Stimulated activated naive CD8-positive, alpha-beta T cell treated with anti-CD3 and anti-CD28 coated beads, Interleukin-15, Interleukin-2, amounts not matched to agents 100 U/mL and 50 U/mL, for 24 hours (primary cell): ENCODE measurements at places on chromosomes 13 and 19.

GRCh38 chr19:49150106-49150943, 4.9 kb downstream of the HRC start:
- DNase-seq = peak; percentile 61

DNA sequence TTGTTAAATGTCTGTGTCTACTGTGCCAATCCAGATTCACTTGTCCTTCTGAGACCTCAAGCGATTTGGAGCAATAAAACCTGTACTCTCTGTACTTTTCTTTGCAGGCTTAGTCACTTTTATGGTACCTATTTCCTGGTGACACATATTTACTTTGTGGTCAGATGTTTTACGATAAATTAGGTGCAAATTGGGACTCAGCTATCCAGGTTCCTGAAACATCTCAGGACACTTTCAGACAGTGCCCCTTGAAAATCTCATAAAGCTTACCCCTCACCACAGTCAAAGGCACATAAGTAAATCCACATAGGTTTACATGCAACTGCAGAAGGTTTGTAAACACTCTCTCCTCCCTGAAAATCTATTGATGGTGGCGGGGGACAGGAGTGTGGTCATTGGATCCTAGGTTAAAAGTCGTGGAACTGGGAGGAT, 438.8 kb downstream of the EFNB2 start:
- DNase-seq = no peak

DNA sequence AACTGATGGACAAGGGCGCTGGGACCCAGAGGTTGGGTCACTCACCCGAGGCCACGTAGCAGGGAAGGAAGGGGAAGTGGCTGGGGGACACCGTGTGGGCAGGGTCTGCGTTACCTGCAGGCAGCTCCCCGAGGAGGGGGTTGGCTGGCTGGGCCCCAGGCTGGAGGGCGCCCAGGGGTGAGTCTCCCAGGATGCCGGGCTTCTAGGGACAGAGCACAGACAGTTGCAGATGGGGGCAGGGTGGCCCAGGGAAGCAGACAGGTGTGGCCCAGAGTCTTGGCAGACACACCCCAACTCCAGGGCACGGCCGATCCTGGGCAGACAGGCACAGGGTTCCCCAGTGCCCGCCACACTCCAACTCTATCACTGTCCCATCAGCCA, 5.6 kb upstream of the FDX2 start:
- no peak for DNase-seq

- no peak for DNase-seq
These were observed 239.9 kb downstream of the VWA8 start for GRCh38 chr13:41720839-41721561.

DNA sequence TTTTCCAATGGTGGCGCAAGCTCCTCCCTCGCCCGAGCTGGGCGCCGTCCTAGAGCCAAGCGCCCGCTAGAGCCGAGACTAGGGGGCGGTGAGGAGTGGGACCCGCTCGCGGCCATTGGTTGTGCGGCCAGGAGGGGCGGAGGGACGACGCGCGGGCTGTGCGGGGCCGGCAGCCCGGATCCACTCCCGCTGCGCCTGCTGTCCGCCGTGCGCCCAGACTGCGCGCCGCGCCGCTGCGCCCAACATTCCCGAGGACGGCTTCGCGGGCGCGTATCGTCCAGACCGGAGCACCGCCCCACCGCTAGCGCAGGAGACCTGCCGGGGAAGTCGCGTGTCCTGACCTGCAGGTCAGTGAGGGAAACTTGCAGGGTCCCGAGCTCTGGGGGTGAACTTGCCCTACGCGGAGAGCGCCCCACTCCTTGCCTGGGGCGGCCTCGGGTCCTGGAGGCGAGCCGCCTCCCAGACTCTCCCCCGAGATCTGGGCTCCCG, at the start of gene SERTM1:
Gene SERTM1, plus strand, starts transcription at position 183 of the 489 bp plus-strand sequence. CDS start 21,059 bp downstream, outside the sequence.
- DNase-seq = peak; percentile 5

- DNase-seq = no peak
These were observed 5.9 kb downstream of the HCN2 start for GRCh38 chr19:595326-596262.

GRCh38 chr13:97274829-97275649, 52.9 kb downstream of the MBNL2 start:
- DNase-seq = no peak

DNA sequence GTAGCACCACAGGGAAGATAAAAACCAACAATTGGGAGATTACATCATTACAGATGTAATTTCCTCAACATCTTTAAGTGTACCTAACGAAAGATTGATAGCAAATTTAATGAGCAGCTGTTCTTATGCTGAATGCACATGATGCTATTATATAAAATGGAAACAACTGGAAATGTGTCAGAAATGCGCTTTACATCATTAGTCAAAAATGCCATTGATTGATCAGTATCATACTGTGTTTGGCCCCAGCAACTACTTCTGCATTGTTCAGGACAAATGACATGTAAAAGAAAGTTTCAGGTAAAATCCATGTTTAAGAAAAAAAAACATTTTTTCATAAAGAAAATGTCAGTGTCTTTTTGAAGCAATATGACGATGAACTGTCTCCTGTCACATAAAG, 625.5 kb upstream of the MIR17HG start:
- DNase-seq = no peak

DNA sequence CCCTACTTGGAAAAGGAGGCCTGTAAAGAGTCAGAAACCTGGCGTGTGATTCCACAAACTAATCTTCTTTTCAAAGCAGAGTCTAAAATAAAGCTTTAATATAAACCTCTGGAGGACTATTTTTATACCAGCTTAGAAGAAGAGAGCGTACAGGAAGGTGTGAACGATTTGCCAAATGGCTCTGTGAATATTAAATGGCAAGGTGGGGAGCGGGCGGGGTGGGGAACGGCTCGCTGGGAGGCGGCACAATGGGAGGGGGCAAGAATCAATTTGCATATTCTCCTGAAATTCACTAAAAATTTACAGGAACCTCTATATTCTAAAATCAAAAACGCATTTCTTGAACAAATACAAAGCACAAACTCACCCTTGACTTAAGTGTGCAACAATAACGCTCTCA, 982 bp downstream of the ZNF780B start:
- DNase-seq = no peak

DNA sequence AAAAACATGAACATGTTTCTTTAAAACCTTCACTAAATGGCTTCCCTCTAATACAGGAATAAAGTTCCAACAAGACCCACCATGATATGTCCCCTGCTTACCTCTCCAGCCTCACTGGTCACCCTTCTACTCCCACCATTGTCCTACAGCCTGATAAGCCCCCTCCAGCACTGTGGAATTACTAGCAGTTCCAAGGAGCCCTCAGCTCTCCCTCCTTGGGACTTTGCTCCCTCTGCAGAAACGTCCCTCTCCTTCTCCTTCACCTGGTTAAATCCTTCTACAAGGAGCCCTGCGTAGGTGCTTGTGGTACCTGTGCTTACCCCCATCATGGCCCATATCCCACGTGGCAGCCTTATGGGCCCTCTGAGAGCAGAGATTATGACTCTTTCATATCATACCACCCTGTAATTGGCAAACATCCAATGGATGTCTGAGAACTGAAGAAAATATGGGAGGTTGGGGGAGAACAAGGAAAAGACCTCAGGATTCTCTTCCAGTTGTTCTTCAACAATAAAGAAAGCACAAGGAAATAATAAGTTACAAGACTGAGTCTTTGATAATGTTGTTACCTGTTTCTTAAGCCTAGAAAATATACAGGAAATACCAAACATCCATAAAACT, 26.1 kb upstream of the DOCK9 start:
- no peak for DNase-seq

DNA sequence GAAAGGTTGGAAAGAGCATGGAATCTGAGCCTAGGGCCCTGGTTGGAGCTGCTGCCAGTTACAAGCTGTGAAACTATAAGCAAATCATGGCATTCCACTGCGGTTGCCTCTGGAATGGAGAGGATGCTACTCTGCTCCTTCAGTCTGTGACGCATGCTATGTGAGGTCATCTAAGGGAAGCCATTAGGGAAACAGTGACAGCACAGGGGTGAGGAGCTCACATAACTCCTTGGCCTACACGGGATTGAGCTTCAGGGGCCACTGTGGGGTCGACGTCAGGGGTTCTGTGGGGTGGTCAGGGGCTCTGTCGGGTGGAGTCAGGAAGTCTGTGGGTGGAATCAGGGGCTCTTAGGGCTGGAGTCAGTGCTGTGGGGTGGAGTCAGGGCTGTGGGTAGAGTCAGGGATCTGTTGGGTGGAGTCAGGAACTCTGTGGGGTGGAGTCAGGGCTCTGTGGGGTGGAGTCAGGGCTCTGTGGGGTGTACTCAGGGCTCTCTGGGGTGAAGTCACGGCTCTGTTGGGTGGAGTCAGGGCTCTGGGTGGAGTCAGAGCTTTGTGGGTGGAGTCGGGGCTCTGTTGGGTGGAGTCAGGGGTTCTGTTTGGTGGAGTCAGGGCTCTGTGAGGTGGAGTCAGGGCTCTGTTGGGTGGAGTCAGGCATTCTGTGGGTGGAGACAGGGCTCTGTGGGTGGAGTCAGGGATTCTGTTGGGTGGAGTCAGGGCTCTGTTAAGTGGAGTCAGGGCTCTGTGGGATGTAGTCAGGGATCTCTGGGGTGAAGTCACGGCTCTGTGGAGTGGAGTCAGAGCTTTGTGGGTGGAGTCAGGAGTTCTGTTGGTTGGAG, 35.8 kb upstream of the MEDAG start:
- peak; percentile 27 for DNase-seq

DNA sequence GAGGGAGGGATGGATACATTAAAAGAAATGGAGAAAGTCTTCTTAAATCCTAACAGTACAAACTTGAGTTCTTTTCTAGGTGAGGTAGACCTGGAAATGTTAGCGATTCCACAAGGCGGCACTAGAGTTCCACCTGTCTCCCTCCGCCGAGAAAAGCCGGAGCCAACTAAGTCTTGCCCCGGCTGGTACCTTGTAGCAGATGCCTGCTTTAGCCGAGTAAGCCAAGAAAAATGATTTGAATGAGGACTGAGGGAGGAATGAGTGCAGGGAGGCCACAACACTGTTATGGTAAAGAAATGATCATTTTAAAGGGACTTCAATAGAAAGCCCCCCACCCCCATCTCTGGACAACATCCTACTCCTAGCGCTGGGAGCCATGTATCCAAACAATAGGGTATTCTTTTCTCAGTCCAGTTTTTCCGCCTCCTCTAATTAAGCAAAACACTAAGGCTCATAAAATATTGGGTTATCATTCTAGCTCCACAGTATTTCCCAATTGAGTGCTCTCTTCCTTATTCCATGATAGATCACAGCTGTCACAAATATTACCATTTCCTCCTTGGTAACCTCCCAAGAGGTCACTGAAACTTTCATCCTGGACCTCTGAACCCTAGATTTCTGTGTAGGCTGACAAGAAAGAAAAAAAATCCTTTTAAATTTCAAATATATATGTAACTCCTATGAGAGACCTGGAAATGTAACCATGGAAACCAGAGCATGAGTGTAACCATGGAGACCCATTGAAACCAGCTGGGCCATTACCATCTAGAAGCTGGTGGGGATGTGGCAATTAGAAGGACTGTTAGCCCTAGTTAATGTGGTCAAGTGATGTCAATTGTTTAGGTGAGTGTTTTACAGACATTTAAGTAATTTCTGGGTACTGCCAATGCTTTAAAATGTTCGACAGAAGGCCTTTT, 58.3 kb downstream of the GPALPP1 start:
- peak; percentile 79 for DNase-seq

DNA sequence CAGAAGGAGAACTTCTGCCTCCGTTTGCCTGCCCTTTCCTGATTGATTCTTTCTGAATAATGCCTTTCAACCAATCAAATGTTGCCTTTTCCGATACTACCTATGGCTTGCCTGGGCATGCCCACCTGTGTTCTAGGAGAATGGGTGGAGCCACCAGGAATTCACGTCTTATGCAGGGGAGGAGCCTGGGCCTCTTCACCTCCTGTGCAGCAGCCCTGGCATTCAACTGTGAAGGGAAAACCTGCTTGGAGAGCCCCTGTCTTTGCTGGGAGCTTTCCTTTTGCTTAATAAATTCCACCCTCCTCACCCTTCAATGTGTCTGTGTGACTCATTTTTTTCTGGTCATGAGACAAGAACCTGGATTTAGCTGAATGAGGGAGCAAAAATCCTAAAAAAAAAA, 730.7 kb downstream of the UQCRFS1 start:
- DNase-seq = no peak

DNA sequence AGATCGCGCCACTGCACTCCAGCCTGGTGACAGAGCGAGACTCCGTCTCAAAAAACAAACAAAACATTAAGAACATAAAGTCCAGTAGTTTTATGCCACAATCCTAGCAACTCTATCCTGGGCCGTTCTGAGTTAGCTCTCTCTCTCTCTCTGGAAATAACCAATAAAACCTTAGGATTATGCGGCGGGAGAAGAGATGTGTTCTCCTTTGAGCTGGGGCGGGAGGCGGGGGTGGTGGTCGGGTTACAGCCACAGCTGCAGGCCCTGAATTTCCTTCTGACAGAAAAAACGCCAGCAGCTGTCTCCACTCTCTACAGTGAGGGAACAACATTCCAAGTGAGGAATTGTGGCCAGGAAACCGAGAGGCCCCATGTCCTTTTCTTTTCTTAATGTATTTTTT, 9.1 kb upstream of the PNMA8A start:
- no peak for DNase-seq

- no peak for DNase-seq
These were observed 853 bp upstream of the CACNA1A start for GRCh38 chr19:13507053-13507611.

DNA sequence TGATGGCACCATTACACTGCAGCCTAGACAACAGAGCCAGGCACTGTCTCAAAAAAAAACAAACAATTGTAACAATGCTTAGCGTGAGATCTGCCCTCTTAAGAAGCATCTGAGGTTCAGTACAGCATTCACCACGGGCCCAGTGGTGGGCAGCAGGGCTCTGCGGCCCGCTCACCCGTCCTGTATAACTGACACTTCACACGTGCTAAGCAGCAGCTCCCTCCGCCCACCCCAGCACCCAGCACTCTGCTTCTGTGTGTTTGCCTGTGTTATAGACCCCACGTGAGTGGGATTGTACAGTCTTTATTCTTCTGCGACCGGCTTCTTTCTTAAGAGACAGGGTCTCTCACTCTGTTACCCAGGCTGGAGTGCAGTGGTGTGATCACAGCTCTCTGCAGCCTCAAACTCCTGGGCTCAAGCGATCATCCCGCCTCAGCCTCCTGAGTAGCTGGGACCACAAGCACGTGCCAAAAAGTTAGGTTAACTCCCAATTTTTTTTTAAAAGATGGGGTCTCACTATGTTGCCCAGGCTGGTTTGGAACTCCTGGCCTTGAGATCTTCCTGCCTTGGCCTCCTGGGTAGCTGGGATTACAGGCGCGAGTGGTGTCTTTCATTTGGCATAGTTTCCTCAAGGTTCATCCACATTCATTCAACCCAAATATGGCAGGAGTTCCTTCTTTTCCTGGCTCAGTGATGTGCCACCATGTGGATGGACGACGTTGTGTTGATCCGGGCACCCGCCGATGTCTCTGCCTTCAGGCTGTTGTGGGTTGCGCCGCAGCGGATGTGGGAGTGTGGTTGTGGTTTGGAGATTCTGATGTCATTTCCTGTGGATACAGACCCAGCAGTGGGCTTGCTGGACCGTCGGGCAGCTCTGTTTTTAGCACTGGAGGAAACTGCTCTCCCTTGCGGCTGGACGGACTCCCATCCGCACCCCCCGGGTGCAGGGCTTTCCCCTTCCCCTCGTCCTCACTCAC, 170.0 kb downstream of the KDM4B start:
- DNase-seq = peak; percentile 87
